Anterior cingulate cortex (tissue), 58 donors: ENCODE measurements at places on chromosomes 13 and 19.

- DNase-seq, result no peak
These were observed 2.2 kb downstream of the RGCC start for GRCh38 chr13:41459432-41460073.

DNA sequence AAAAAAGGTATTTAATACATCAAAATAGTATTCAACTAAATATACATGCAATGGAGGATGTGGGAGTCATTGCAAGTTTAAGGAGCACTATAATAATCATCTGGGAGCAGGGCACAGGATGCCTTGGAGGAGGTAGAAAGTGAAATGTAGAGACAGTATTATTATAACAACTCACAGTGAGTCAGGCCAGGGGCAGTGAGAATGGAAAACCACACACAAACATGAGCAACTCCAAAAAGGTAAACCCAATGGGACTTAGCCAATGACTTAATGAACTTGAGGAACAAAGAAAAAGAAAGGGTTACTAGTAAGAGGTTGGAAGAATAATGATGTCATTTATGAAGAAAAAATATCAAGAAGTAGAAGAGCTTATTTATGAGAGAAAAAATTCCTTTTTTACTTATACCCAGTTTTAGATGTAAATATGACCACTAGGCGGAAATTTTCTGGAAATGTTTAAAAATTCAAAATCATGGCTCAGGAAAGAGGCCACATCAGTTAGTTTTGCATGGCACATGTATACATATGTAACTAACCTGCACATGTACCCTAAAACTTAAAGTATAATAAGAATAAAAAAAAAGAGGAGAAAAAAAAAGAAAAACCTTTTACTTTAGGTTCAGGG lies 389.3 kb downstream of the SUCLA2 start:
- no peak for DNase-seq

GRCh38 chr19:19475849-19476828 lies 39.2 kb downstream of the TSSK6 start:
- DNase-seq, result no peak

DNA sequence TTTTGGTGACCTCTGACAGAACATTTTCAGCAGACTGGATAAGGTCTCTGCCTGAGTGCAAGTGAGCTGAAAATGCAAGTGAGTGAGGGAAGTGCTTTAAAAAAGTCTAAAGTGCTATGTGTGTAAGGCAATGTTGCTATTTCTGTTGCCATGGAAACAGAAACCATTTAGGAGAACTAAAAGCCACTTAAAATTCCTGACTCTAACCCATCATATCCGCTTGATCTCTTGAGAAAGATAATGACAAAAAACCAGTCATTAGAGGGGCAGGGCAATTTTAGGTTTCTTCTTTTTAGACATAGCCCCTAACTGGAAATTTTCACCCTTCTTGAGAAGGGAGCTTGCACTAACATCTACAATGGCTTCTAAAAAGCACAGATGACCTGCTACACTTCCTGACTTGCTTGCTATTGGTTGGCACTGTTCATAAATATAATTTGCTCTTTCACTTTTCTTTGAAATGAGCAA lies at the start of gene CYSLTR2:
Gene CYSLTR2, plus strand, starts transcription at position 458 of the 468 bp plus-strand sequence. CDS start 52,889 bp downstream, outside the sequence.
- DNase-seq, result no peak

DNA sequence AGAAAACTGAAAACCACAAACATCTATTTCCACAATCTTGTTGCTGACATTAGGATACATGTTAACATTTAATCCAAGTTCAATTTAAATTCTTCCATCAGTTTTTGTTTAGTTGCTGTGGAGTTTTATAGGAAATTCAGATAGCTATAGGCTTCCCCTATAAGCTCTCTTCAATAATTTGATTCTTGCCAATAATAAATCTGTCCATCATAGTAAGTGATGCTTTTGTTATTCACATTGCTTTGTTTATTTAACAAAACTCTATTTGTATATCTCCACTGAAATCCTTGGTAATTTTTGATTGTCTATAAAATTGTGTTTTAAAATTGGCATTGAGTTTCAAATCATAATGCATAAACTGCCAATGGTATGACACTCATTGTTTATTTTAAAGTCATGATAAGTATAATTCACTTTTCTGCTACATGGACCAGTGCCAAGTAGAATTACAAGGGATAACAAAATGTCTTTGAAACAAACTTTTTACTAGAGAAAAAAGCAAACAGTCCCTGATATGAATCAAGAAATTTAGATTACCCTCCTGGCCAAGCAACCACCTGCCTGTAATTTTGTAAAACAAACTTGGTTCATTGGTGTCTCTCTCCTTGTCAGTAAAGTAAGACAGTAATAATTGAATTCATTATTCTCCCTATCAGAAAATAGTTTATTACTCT lies 577.3 kb upstream of the GPC6 start:
- DNase-seq, result no peak

DNA sequence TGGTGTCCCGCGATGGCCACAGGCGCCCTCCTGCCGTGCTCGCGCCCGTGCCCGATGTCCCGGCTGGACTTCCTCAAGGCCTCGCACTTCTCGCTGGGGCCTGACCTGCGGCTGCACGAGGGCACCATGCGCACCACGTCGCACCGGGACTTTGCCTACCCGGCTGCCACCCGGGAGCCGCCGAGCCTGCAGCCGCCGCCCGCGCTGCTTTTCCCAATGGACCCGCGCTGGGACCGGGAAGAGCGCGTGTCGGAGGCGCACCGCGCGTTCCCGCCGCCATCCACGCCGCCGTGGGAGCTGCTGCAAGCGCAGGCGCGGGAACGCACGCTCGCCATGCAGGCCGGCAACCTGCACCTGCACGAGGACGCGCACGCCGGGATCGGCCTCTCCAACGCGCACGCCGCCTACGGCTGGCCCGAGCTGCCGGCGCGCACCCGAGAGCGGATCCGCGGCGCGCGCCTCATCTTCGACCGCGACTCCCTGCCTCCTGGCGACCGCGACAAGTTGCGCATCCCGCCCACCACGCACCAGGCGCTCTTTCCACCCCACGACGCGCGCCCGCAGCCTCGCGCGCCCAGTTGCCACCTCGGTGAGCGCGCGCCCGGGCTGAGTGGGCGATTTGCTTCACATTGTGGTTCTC lies 12.1 kb upstream of the PEX11G start:
- DNase-seq, result peak; percentile 91

DNA sequence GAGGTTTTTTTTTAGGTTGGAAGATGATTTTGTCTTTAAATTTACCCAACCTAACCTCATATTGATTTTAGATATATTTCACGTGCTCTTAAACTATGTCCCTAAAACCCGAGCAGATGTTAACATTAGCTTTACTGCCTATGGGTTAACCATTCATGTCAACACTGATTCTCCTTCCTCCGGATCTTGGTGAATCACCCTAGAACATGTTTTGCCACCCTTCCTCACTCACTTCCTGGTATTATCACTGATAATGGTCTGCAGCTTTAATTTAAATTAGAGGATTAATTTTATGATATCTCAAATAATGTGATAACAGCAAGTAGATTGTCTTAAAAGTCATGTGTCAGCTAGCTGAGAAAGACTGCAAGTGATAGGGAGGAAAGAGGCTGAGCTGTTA lies 31.9 kb downstream of the HTR2A start:
- no peak for DNase-seq

GRCh38 chr19:50928831-50929230 lies 17.6 kb upstream of the KLK4 start:
- no peak for DNase-seq

- DNase-seq, result no peak
These were observed 18.5 kb upstream of the IGLON5 start for GRCh38 chr19:51292971-51293370.

DNA sequence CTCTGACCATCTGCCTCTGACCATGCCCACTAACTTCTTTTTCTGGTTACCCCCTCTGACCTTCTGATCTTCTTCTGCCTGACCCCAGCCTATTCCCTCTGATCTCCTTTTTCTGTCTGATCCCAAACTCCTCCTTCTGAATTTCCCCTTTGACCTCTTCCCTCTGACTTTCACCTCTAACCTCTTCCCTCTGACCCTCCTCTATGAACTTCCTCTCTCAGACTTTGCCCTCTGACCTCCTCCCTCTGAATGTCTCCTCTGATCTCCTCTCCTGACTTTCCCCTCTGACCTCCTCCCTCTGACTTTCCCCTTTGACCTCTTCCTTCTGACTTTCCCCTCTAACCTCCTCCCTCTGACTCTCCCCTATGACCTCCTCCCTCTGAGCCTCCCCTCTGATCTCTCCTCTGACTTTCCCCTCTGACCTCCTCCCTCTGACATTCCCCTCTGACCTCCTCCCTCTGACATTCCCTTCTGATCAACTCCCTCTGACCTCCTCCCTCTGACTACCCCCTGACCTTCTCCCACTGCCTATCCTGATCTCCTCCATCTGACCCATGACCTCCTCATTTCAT lies 3.5 kb downstream of the COL5A3 start:
- no peak for DNase-seq
